SHP77 (cell line): ENCODE measurements at places on chromosomes 5 and 9.

DNA sequence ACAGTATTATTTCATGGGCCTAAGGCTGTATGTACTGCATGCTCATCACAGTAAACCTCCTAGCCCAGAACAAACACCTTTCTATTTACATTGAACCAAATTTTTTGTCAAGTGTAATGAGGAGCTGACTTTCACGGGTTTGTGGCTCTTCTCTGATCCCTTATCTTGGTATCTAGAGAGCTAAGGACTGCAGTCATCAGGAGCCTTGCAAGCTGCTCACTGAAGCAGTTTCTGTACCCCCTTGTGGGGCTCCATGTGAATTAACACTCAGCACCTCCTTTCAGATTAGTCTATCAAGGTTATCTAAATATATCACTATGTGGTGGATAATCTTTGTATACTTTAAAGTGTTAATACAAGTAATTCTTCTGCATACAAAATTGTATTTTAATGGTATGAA, 108.2 kb downstream of the AUH start:
- no peak for DNase-seq

GRCh38 chr5:122077366-122078115, 518 bp downstream of the LOX start:
- peak; percentile 3 for DNase-seq

- no peak for DNase-seq
These were observed 69.3 kb downstream of the HSD17B3 start for GRCh38 chr9:96232539-96233241.

DNA sequence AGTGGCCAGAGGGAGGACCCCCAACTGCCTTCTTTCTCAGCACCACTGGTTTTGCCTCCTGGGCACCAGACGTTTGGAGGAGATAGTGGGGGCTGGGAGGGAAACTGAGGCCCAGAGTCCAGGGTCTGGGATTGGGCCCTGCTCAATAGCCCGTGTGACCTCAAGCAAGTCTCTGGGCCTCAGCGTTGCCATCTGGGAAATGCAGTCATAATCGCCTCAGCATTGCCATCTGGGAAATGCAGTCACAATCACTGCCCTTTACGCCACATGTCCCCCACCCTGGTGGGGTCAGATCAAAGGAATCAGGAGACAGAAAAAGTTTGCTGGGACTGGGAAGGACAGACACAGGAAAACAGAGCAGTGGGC, 1.6 kb downstream of the SH2D3C start:
- no peak for DNase-seq

- no peak for DNase-seq
These were observed 13.3 kb upstream of the LPCAT1 start for GRCh38 chr5:1536871-1537602.

GRCh38 chr5:54743997-54744788, 226.6 kb downstream of the SNX18 start:
- no peak for DNase-seq

- no peak for DNase-seq
These were observed 235.9 kb downstream of the FER start for GRCh38 chr5:108983461-108984092.

DNA sequence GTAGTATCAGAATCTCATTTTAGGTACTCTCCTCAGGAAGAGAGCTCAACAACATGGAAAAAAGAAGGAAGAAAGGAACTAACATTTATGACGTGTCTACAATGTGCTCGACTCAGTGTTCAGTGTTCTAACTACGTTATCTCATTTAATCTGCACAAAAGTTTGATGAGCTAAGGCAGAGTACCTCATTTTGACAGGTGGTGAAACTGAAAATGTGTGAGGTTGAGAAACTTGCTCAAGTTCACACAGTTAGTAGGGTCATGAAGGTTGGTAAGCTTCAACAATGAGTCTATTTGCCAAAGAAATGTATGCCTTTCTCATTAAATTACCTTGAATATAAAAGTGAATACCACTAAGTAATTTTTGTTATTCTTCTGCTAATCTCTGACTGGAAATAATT, 165.1 kb downstream of the CAAP1 start:
- DNase-seq, result no peak

- no peak for DNase-seq
These were observed 16.2 kb downstream of the ISOC1 start for GRCh38 chr5:129110742-129111141.

- no peak for DNase-seq
These were observed 37.4 kb downstream of the EFNA5 start for GRCh38 chr5:107633171-107633901.

DNA sequence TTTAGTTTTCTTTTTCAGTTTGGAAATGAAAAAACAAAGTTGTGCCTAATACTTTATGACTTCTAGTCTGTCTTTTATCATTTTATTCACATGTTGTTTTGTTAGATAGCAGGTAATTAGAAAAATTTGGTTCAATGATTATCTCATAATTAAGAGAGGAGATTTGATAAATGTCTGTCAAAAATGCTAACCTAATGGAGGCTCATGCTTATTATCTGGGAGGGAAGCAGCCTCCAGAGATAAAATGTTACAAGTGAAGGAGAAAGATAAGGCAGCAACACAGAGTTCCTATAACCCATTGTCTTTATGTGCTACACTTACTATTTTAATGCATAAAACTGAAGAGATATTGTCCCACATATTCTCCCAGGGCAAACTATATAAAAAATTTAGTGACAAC, 53.5 kb downstream of the SLC27A6 start:
- DNase-seq, result no peak

GRCh38 chr5:135891268-135891667, 4.4 kb downstream of the IL9 start:
- no peak for DNase-seq

- no peak for DNase-seq
These were observed 132.9 kb downstream of the TRPM3 start for GRCh38 chr9:70988551-70988950.

DNA sequence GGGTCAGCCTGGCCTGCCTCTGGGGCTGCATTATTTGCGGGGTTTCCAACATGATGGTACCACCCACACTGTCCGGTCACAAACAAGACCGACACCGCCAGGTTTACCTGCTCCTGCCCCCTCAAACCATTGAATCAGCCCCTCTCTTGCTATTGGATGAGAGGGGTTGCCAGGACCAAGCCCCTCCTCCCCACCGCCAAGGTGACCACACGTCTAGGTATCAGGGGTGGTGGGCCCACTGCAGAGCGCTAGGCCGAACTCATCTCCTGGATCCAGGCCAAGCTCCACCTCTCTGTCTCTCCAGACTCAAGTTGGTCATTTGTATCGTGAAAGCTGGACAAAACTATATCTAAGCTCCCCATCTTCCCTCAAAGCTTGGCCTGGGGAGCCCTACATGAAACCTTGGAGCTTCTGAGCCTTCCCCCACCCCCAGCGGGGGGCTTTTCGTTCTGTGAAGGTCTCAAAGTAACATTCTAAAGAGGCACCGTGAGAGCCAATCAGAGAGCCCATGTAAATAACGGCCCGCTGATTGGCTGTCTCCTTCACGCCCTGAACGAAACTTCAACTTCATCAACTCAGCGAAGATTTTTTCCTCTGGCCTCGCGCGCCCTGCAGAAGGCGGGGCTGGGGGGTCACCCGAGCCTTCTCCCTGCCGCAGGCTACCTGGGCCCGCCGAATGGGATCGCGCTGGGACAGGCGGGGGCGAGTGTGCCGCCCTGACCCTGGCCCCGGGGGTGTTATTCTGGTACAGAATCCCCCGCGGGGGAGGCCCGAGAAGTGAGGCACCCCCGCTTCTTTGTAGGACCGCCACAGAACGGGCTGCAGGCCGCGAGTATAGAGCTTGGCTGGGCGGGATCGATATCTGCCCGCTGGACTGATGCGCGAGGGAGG, 49.6 kb upstream of the PSD2 start:
- peak; percentile 46 for DNase-seq

- DNase-seq, result no peak
These were observed 306.8 kb upstream of the DMAC1 start for GRCh38 chr9:8106362-8106761.

- no peak for DNase-seq
These were observed 69.4 kb downstream of the FRMD3 start for GRCh38 chr9:83468821-83469220.

GRCh38 chr9:129888293-129889121, 53.2 kb downstream of the USP20 start:
- DNase-seq, result no peak

GRCh38 chr9:85416715-85417114, 325.0 kb downstream of the AGTPBP1 start:
- no peak for DNase-seq

DNA sequence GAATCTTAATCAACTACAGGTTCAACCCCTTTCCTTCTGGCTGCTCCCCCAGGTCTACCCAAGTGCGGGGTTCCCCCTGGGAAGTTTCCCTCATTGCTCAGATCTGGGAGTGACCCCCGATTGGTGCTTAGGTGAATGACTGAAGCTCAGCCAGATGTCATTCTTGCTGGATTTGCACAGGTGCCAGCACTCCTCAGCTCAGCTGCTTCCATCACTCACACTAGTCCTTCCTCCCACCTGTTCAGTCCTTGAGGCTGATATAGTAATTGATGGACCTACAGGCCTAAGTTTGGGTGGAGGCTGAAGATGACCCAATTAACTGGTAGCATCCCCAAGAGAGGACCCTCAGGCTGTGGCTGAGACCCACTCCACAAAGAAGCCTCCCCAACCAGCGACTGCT, 32.9 kb downstream of the PRLR start:
- no peak for DNase-seq
